ENCODE measurements at places on chromosomes 2 and 18.

DNA sequence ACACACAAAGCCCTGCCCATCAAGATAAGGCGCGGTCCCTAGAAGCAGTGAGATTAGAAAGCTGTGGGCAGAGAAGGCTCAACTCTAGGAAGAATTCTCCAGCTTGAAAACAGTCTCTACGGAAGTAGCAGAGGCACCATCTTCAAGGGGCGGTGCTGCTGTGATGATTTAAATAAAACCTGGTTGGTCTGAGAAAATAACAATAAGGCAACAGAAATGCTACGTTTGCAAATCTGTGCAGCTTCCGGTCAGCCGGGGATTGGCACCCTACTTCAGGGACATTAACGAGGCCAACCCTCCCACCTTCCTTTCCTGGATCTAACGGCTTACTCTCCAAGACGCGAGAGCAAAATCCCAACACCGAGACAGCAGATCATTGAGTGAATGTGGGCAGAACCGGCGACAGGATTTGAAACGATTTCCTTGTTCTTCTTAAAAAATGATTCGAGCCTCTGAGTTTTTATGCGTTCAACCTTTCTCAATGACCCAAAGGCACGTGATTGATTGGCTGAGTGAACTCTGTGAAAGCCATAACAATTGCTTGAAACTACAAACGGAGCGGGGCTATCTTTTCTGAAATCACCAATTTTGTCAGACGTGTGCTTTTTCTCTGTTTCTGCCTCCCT is 93.7 kb upstream of the ZNF516 start:
- no peak for DNase-seq

DNA sequence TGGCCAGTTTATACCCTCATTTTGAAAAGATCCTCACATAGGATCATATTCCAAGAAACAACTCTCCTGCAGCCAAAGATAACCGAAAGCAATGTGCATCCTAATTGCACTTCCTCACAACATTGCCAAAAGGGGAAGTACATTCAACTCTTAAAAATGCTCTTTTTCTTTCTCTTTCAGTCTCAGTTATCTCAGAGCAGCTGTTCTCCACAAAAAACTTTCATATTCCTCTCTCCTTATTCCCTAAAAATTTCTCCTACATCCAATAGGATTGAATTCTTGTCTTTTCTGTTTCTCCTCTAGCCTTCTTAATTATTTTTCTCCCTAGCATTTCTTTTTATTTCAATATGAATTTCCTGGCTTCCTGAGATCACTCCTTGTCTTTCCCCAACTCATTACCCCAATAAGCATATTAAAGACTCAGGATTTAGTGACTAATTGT is 7.4 kb upstream of the VRK2 start:
- DNase-seq = no peak

DNA sequence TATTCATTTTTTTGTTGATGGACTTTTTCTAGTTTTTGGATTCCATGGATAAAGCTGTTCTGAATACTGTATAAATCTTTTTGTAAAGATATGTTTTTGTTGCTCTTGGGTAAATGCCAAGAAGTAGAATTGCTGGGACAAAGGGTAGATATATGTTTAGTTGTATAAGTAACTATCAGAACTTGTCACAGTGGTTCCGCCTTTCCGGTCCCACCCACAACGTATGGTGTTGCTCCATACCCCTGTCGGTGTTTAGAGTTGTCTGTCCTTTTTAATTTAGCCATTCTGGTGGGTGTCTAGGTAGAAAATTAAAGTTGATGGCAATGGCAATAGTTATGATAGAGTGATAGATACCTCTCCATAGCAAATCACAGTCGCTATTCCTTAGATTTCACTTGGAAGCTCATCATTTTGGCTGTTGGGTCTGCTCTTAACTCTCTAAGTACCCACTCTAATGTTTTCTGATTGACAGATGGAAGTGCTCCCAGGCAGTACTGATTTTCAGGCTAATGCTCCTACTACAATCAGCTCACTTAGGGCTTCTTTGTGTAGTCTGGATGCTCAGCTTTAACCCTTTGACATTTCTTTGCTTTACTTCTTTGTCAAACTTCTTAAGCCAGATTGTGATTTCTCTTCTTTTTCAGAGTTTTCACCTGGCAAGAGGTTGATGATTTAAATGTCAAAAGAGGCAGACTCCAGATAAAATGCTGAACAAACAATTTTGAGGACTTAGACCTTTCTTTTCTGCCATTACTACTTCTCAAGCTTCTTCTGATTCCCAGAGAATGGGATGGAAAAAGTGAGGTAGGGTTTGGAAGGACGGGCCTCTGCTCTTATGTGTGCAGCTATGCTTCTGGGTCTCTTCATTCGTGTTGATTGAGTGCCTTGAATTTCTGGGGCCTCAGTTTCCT is 156.4 kb downstream of the AQP4 start:
- no peak for DNase-seq

- no peak for DNase-seq
Observed at GRCh38 chr2:18924386-18924785, 335.0 kb upstream of the NT5C1B start.

DNA sequence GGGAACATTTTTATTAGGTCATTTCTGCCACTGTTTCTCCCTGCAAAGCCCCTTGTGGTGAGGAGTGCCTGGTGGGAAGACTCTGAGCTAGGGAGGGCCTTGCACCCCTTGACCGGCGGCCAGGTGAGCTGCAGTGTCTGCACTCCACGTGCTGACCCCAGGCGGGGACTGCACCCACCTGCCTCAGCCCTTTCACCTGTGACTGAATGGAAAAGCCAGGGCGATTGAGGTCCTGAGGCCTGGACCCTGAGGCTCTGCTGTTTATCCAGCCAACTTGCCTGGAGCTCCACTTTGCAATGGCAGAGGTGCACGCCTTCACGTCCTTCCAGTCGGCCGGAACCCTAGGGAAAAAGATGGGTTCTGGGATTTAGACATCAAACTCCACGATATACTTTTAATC is 53.1 kb downstream of the TMEM18 start:
- DNase-seq = no peak

- no peak for DNase-seq
Observed at GRCh38 chr2:46796843-46797625, 118.6 kb downstream of the MCFD2 start.

All from activated gamma-delta T cell treated with Interleukin-2 at 50 U/mL for 16 hours (primary cell).